ENCODE measurements at places on chromosomes 3 and 15. TPM values are rescaled to one million over a fixed set of nuclear protein-coding genes. Genes with fewer than 3 reads are reported as not detected.

NDN gene
- total RNA-seq = 2.9 TPM

GMNC gene
- 7.3 TPM for total RNA-seq

PPP1R14D gene
- total RNA-seq = not detected

CFAP100 gene
- total RNA-seq = not detected

QRICH1 gene
- 33.4 TPM for total RNA-seq

RAB6B gene
- 0.35 TPM for total RNA-seq

SEMA3B gene
- total RNA-seq = 5.7 TPM

TMEM108 gene
- total RNA-seq = not detected

TMC3 gene
- total RNA-seq = not detected

CSNK1G1 gene
- 6.2 TPM for total RNA-seq

GRAMD2A gene
- total RNA-seq = not detected

SEMA3G gene
- total RNA-seq = 0.93 TPM

CX3CR1 gene
- total RNA-seq = 0.43 TPM

SQOR gene
- 39.2 TPM for total RNA-seq

MLH1 gene
- total RNA-seq = 13.9 TPM

STARD5 gene
- 17.8 TPM for total RNA-seq

CHST14 gene
- total RNA-seq = 5.3 TPM

NEO1 gene
- total RNA-seq = 9.2 TPM

FAM174B gene
- total RNA-seq = 4.3 TPM

MESP2 gene
- total RNA-seq = 0.15 TPM

EXD1 gene
- total RNA-seq = not detected

ZMYND10 gene
- 1.7 TPM for total RNA-seq

DUOX1 gene
- 0.45 TPM for total RNA-seq

IL20RB gene
- total RNA-seq = 6.9 TPM

LRRC3B gene
- total RNA-seq = not detected

CEMIP gene
- 0.50 TPM for total RNA-seq

CLDN18 gene
- total RNA-seq = 0.23 TPM

TSEN2 gene
- 4.8 TPM for total RNA-seq

LRRN1 gene
- 0.28 TPM for total RNA-seq

PPIP5K1 gene
- 20.6 TPM for total RNA-seq

SNRPN gene
- total RNA-seq = 29.7 TPM

HES1 gene
- total RNA-seq = 21.3 TPM

GOLGA8J gene
- total RNA-seq = 0.10 TPM

TMEM158 gene
- 1.1 TPM for total RNA-seq

GORASP1 gene
- total RNA-seq = 39.4 TPM

SPTBN5 gene
- total RNA-seq = 3.5 TPM

TUBGCP4 gene
- 12.2 TPM for total RNA-seq

RASSF1 gene
- 6.4 TPM for total RNA-seq

AGBL1 gene
- total RNA-seq = not detected

SLC28A2 gene
- 0.15 TPM for total RNA-seq

LRRC31 gene
- total RNA-seq = 1.7 TPM

KLHL25 gene
- 6.7 TPM for total RNA-seq

TMEM45A gene
- total RNA-seq = 62.7 TPM

NR1I2 gene
- total RNA-seq = 206 TPM

All from left lobe of liver (tissue), 2 donors.